ENCODE measurements at places on chromosomes 7 and 10. TPM values are rescaled to one million over a fixed set of nuclear protein-coding genes. Genes with fewer than 3 reads are reported as not detected.

- DNase-seq = no peak
- no peak overlapping the region for H3K27ac ChIP-seq
- no peaks in the 10 kb centered on the region for H3K4me1 ChIP-seq
- no peak overlapping the region for H3K4me3 ChIP-seq
- peaks cover 14% of the 10 kb centered on the region for H3K27me3 ChIP-seq
Measured at GRCh38 chr7:141418066-141418465, 133.1 kb upstream of the AGK start.

GRCh38 chr7:35695987-35696386, 1.1 kb upstream of the HERPUD2 start:
- H3K4me3 ChIP-seq = peak overlapping the region; percentile 89
- peak; percentile 15 for DNase-seq
- H3K27me3 ChIP-seq = no peaks in the 10 kb centered on the region
- H3K27ac ChIP-seq = peak overlapping the region; percentile 97

DNA sequence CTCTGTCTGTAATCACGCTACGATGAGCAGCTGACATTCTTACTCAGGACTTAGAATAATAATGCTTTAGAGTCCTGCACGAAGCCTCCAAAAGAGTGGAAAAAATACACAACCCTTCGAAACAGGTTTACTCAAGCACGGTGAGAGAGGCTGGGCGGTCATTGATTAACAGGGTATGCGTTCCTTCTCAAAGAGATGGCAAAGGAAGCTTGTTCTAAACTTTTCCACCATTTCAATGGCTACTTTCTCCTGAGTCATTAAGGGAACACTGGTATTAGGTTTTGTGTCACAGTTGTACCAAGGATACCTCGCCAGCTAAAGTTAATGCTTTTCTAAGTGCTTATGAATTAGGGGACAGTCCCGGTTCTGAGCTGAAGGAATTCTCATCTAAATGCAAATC, 141.9 kb upstream of the RHEB start:
- H3K4me3 ChIP-seq = no peak overlapping the region
- H3K27me3 ChIP-seq = no peaks in the 10 kb centered on the region
- DNase-seq = no peak

DNA sequence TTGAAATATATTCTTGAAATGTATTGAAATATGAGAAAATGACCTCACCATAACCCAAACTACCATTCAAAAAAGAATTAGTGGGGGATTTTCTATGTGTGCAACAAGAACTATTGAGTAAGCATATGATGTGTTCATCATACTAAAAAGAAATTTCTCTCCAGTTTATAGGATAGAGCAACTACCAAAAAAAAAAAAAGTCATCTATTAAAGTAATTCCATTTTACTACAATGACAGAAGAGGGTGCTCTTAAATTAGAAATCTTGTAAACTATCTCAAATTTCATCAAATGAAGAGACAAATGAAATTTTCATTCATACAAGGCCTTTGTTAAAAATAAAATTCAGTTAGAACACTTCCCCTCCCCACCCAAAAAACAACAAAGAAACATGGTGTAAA, 195.4 kb upstream of the PLXDC2 start:
- H3K4me3 ChIP-seq = no peak overlapping the region
- H3K27me3 ChIP-seq = no peaks in the 10 kb centered on the region
- no peaks in the 10 kb centered on the region for H3K36me3 ChIP-seq
- no peaks in the 10 kb centered on the region for H3K4me1 ChIP-seq

DNA sequence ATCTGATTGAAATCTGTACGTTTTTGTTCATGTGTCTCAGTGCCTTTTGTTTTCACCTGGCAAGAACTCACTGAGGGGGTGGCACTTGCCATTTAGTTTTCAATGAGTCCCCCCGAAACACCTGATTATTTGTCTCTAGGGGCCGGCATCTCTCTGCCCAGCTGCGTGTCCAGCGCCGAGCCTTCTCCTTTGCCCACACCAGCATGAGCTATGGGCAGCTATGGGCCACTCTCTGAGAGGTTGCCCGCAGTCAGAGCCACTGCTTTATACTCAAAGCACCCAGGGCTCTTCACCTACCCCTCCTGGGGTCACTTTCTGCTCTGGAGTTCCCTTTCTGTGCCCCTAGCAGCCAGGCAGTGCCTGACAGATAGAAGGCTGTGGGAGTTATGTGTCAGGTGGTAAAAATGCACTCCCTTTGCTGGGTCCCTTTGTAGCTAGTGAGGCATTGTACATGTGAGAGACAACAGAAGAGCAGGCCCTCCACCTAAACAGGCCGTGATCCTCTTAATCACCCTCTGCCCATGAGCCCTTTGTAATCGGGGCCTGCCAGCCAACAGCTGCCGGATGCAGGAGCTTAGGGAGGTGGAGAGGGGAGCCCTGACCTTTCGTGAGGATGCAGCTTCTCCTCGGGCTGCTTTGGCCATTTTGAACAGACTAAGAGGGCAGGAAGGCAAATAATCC, 133.1 kb upstream of the NPS start:
- no peaks in the 10 kb centered on the region for H3K4me1 ChIP-seq
- DNase-seq = no peak
- no peaks in the 10 kb centered on the region for H3K36me3 ChIP-seq
- H3K4me3 ChIP-seq = no peak overlapping the region

- peaks cover 2% of the 10 kb centered on the region for H3K4me1 ChIP-seq
- no peaks in the 10 kb centered on the region for H3K36me3 ChIP-seq
- DNase-seq = no peak
- H3K27me3 ChIP-seq = peaks cover 16% of the 10 kb centered on the region
Measured at GRCh38 chr10:44389150-44389549, 4.3 kb upstream of the CXCL12 start.

DNA sequence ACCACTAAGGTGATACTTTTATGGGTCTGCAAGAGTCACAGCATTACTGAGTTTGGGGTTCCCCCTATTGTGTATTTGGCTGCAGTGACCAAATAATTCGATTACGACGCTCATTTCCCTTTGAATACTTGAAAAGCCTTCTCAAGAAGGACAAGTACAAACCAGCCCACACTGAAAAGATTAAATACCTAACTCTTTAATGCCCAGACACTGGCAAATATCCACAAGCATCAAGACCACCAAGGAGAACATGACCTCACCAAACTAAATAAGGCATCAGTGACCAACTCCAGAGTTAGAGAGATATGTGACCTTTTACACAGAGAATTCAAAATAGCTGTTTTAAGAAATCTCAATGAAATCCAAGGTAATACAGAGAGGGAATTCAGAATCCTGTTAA, 31.8 kb upstream of the SFTPD start:
- H3K4me3 ChIP-seq = peak overlapping the region; percentile 64
- no peak overlapping the region for H3K27ac ChIP-seq
- peaks cover 15% of the 10 kb centered on the region for H3K4me1 ChIP-seq
- H3K36me3 ChIP-seq = no peaks in the 10 kb centered on the region
- H3K27me3 ChIP-seq = peaks cover 57% of the 10 kb centered on the region

DNA sequence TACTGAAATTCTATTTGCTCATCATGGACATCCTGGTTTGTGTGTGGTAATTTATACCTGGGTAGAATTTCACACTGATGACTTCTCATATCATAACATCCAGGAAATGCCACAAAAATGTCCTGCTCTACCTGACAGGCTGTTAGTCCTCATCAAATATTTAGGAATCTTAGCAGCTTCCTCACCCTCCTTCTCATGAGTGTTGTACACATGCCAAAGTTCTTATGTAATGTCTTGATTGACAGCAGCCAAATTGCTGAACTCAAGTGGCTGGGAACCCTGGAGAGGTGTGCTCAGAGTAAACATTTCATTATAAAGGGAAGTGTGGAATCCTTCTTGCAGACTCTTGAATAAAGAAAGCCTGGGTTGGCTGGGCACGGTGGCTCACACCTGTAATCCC, 8.9 kb downstream of the EEPD1 start:
- no peaks in the 10 kb centered on the region for H3K36me3 ChIP-seq
- H3K4me1 ChIP-seq = no peaks in the 10 kb centered on the region
- no peak overlapping the region for H3K4me3 ChIP-seq

DNA sequence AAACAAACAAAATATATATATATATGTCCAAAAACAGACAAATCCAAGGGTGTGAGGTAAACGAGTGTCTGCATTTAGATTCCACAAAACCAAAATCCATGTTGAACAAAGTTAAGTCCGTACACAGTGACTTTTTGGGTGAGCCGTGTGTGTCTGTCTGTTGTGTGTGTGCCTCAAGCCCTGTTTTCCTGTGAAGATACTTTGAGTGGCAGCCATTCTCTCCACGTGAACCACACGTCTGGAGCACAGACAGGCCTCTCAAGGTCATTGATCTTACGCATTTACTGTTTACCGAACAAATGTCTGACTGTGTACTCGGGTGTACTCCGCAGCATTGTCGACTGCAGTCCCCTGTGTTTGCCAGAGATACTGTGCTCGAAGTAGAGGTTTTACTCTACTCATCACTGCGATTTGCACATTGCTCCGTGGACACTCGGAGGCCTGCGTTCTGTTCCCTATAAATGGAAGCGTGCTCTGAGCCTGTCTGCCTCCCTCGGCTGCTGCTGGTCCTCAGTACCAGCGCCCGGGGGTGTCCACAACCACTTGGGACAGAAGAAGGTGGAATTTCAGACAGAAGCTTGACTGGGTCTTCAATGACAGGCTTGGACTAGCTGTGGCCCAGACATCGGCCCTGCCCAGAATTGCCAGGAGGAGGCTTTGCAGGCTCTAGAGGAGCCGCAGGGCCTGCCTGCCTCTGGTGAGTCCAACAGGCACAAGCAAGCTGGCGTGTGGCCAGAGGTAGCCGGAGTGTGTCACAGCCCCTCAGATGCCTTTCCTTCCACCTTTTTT, 22.1 kb downstream of the CYP17A1 start:
- peaks cover 9% of the 10 kb centered on the region for H3K4me1 ChIP-seq
- H3K36me3 ChIP-seq = peaks cover 9% of the 10 kb centered on the region
- no peaks in the 10 kb centered on the region for H3K27me3 ChIP-seq

DNA sequence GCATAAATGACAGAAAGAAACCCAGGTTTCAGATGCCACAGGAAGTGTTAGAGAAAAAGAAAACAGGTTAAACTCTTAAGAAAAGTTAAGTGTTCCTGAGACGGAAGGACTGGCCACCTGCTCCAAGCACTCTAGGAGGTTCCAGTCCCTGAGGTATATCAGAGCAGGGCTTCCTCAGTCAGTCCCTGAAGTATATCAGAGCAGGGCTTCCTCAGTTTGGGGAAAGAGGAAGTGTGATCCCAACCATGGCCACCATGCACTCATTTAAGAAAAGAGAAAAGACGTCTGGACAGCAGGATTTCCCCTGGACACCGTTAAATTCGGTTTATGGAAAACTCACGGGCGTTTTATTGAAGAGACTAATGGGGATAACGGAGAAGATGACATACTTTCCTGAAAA, 133.4 kb upstream of the PFKP start:
- no peaks in the 10 kb centered on the region for H3K4me1 ChIP-seq
- no peak overlapping the region for H3K27ac ChIP-seq
- peaks cover 10% of the 10 kb centered on the region for H3K27me3 ChIP-seq
- H3K36me3 ChIP-seq = no peaks in the 10 kb centered on the region

DNA sequence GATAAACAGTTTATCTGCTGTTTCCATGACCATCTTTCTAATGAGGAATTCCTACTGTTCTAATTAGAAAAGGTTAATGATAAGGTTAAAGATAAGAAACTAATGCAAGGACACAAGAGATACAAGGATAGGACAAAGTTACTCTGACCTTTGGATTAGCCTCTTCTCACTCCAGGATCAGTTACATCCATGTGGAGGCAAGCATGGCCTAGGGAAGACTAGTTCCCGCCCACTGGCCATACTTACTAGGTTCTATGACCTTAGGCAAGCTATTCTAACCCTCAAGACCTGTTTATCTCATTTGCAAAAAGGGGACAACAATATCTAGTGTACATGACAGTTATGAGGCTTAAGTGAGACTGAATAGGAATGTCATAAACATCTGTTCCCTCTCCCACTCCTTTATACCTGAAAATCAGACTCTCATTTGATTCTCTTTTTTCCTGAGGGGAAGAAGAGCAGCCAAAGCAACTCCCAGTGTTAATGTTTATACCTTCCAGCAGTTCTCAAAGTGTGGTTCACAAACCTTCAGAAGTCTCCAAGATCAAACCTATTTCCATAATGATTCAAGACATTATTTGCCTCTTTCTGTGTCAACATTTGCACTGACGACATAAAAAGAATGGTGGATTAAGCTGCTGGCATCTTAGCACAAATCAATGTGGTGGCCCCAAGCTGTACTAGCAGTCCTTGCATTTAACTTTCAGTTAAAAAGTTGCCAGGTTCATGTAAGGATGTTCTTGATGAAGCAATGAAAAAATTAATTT, 72.0 kb downstream of the SRPK2 start:
- DNase-seq = no peak
- peaks cover 2% of the 10 kb centered on the region for H3K36me3 ChIP-seq
- no peak overlapping the region for H3K27ac ChIP-seq
- no peak overlapping the region for H3K4me3 ChIP-seq
- no peaks in the 10 kb centered on the region for H3K27me3 ChIP-seq
- H3K4me1 ChIP-seq = peaks cover 37% of the 10 kb centered on the region

GRCh38 chr10:78851647-78852046, 217.1 kb upstream of the ZMIZ1 start:
- no peak overlapping the region for H3K4me3 ChIP-seq
- H3K4me1 ChIP-seq = no peaks in the 10 kb centered on the region
- H3K27ac ChIP-seq = no peak overlapping the region
- H3K27me3 ChIP-seq = no peaks in the 10 kb centered on the region

OR2A7 gene
- total RNA-seq = 2.1 TPM

GNAT3 gene
- not detected for total RNA-seq

CLDN4 gene
- total RNA-seq = 0.20 TPM

RP9 gene
- 14.2 TPM for total RNA-seq

EVX1 gene
- total RNA-seq = not detected

PIK3CG gene
- total RNA-seq = 27.0 TPM

CNNM1 gene
- 0.83 TPM for total RNA-seq

BCL7B gene
- 50.6 TPM for total RNA-seq

FLNC gene
- 0.14 TPM for total RNA-seq

PIK3AP1 gene
- total RNA-seq = 4.7 TPM

CNTNAP2 gene
- total RNA-seq = not detected

MOGAT3 gene
- not detected for total RNA-seq

PYROXD2 gene
- 6.2 TPM for total RNA-seq

STEAP4 gene
- total RNA-seq = not detected

IRF5 gene
- 6.5 TPM for total RNA-seq

Measured in activated CD8-positive, alpha-beta T cell treated with anti-CD3 and anti-CD28 coated beads for 36 hours (primary cell).